Stimulated activated CD4-positive, alpha-beta T cell treated with anti-CD3 and anti-CD28 coated beads, Interleukin-12 subunit alpha, Interleukin-12 subunit beta, amount 100 ng/mL, for 4 hours (primary cell): ENCODE measurements at places on chromosomes 3 and 15.

DNA sequence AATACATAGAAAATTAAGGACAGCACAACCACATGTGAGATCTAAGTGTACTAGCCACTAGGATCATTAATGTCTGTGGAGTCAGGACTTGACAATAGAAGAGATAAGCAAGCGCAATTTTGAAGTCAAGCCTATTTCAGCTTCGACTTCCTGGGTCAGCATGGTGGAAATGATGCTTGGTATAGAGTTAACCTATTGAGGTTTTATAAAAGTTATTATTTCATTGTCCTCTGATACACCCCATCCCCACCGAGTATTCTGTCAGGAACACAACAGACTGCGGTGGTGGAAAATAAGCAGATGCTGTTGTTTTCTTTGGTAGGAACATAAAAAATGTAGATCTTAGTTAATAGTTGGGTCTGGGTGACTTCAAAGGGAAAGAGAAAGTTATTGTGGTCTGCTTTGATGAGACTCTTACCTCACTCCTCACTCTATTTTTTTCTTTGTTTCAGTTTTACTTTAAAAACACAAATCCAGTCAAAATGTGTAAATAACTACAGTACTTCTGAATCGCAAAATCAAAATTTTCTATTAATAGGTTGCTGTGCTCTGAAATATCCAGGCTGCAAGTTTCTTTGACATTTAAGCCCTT is 82.1 kb downstream of the IL5RA start:
- DNase-seq = no peak

DNA sequence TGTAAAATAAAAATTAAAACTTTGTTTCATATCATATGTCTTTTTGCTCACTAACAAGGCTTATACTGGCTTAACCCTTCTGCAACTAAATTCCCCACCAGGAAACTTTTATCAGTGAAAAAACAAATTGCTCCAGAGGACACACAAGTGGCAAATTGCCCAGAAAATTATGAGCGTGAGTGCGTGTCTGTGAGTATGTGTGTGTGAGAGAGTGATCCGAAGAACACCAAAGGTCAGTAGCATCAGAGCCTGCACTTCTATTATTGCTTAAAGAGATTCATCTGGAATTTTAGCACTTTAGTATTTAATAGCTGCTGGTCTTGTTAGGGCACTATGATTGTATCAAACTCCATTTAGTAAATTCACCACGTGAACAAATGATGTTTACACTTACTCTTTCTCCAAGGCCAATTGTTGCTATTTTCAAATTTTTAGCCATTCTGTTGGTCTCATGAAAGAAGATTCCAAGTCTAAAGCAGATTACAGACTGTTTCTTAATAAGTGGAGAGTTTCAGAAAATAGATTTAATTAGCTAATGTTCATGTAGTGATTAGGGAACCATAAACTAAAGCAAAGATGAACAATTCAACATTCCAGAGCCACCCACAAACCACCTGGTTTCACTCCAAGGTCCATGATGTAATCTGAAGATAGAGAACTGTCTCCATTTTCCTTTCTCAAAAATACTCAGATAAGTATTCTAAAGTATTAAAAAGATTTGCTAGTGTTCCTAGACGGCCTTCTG is 91.1 kb upstream of the IL12A start:
- DNase-seq = no peak

GRCh38 chr3:122681284-122681973 is 790 bp downstream of the PARP14 start:
- DNase-seq = no peak

DNA sequence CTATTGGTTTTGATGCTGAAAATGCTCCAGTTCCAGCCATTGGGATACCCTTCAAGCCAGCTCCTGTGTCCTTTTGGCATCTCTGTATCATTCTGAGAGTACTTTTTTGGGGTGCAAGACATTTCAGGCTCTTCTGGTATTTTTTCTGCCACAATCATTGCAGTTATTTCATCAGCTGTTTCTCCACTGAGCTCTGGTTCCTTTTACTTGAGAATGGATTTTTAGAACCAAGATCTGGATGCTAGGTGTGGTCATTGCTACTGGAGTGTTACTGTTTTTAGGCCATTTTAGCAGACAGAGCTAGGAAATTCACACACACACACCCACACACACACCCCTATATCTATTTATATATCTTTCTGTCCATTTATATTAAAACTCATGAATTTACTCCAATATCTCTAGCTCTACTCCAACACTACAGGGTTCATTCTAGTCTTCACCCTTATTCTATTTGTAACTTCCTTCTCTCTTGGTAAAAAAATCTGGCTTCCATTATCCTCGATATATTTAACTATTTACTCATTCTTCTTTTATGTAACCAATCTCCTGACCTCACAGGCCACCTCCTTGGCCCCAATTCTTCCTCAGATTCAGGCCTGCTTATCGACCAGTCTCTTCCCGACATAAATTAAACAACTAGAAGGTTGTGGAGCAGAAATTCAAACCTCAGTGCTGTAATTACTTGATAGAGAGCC is 17.0 kb downstream of the SLC35G2 start:
- no peak for DNase-seq

GRCh38 chr3:172454180-172454579 is 5.9 kb upstream of the GHSR start:
- DNase-seq = no peak

GRCh38 chr3:123287051-123287961 is 85.6 kb downstream of the SEC22A start:
- DNase-seq = no peak

DNA sequence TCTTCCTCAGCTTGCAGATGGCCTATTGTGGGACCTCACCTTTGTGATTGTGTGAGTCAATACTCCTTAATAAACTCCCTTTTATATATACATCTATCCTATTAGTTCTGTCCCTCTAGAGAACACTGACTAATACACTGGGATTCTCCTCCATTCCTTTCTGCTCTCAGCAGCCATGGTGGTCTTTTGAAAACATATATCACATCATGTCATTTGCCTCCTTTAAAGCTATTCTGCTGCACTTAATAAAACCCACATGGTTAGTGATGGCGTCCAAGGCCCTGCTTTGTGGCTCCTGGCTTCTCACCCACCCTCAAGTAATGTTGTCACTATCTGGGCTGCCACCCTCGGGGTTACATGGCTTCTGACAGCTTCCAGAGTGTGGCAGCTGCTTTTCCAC is 169.5 kb downstream of the CADPS start:
- no peak for DNase-seq

GRCh38 chr3:52809149-52809548 is 14.6 kb downstream of the ITIH3 start:
- DNase-seq = no peak

- DNase-seq = no peak
Measured at GRCh38 chr3:130345487-130346079, at the start of gene COL6A5. TSS of gene COL6A5 (plus strand) at chr3:130345672. CDS start at chr3:130373639, 27,967 bp downstream.

DNA sequence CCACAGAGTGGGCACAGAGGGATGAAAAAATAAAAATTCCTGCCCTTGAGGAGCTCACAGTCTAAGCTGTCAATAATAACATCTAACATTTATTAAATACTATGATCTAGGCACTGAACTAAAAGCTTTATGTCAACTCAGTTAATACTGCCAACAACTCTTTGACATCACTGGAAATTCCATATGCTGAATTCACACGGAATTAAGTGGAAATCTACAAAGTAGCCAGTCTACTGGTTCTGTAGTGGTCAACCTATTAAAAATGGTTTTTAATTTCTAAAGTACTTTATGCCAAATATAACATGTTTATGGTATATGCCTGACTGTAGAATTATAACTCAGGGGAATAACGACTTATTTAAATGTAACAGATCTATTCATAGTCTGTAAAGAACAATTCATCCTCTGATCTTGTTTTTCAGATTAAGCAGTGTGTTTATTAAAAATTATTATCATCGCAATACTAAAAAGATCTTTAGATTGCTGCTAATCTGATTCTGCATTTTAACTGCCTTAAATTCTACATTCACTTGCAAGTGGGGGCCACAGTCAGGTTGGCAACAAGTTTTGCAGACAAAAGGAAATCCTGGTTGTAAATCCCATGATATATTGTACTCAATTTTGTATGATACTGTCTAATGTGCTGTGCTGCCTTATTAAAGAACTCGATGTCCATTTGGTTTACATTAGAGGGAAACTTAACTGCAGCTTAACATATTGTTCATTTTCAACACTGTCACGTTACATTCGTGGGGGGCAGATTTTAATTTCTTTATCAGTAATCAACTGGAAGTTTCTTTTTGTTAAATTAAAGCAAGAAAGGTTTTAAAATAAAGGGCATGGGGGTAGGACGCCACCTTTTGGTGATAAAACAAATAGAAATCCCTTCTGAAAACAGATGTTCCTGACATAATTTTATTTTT is 2.6 kb upstream of the FOXP1 start:
- no peak for DNase-seq

GRCh38 chr3:141360888-141361598 is 7.3 kb upstream of the ZBTB38 start:
- DNase-seq = no peak

- no peak for DNase-seq
Measured at GRCh38 chr3:152858170-152858800, 23.4 kb downstream of the P2RY1 start.

GRCh38 chr15:40872791-40873693 is 992 bp downstream of the RHOV start:
- no peak for DNase-seq

GRCh38 chr3:168094580-168094876 is 1.2 kb downstream of the GOLIM4 start:
- DNase-seq = no peak

DNA sequence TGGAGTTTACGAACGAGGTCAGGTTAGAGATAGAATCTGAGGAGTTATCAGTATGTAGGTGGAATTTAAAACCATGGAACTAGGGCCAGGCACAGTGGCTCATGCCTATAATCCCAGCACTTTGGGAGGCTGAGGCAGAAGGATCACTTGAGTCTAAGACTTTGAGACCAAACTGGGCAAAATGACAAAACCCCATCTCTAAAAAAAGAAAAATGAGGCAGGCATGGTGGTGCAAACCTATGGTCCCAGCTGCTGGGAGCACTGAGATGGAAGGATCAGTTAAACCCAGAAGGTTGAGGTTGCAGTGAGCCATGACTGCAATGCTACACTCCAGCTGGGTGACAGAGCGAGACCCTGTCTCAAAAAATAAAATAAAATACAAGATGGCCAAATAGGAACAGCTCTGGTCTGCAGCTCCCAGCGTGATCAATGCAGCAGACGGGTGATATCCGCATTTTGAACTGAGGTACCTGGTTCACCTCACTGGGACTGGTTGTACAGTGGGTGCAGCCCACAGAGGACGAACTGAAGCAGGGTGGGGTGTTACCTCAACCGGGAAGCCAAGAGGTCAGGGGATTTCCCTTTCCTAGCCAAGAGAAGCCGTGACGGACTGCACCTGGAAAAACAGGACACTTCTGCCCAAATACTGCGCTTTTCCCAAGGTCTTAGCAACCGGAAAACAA is 33.3 kb downstream of the ZMAT3 start:
- no peak for DNase-seq

DNA sequence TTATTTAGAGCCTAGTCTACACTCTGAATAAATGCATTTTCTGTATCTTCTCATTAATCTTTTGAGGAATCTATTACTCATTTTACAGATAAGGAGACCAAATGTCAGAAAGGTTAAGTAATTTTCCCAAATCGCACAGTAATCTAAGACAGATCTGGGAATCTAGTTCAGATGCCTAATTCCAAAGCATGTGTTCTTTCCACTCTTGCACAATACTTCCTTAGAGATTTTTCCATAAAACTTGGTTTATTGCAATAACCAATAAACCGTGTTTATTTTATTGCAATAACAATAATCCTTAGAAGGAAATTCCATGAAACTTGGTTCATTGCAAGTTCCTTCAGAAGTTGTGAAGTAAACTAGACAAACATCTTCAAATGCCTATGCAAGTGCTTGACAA is 17.4 kb upstream of the COL8A1 start:
- no peak for DNase-seq

DNA sequence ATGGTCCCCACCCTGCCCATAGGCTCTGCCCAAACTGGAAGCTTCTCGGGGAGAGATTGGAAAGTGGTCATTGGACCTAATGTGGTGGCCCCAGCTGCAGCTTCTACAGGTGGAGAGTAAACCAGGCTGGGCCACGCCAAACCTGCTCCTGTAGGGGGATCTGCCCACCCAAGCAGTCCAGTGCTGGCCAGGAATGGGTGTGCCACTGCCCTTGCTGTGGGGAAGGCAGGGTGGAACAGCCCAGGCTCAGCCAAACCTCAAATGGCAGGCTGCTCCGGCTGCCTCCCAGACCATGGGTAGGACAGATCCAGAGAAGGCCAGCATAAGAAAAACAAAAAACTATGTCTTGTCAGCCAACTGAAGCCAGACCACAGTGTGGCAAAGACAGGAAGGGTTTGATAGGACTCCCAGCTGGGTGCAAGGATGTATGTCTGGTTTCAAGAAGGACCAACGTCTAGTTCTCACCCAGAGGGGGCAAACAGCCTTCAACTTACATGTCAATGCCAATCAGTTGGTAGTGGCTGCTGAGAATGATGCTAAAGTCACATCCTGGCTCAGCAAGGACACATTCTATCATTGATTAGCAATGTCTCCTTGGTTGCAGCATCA is 267.3 kb downstream of the UACA start:
- no peak for DNase-seq

DNA sequence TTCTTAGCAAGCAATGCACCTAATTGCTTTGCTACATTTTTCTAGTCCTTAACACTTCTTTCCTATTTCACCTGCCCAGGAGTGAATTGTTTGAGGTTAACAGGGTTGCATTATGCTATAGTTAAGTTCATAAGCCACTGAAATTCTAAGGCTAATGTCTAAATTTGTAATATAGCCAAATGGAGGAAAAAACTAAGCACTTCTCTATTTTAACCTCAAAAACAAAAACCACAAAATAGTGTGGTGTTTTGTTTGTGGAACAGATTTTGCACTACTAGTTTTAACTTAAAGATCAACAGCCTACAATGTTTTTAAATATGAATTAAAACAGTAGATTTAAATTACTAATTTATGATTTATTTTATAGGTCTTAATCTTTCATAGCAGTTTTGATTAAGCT is 5.5 kb downstream of the ATOSA start:
- no peak for DNase-seq

GRCh38 chr3:197135212-197135611 is 105.6 kb upstream of the MELTF start:
- no peak for DNase-seq

DNA sequence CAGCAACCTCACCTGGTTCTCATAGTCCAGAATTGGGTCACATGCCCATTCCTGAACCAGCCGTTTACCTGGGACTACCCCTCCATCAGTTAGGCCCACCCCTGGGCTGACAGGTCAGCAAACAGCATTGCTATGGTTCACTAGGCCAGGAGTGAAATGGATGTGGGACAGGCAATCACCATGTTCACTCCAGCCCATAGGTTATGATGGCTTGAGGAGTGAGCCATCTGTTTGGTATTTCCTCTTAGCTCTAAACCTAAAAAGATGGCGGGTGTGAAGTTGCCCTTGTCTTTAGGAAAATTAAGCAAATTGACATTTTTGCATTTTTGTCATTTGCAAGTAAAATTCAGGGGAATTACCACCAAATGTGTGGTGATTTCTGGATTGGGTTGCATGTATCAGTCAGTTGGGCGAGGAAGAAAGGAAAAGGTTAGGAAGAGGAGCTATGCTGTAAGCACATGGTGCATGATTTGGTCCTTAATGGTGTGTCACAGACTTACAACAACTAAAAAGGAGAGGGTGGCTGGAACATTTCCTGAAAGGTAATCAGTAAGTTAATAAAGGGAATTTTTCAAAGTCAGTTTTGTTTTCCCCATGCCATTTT is 17.2 kb downstream of the NXPE3 start:
- no peak for DNase-seq
